CD4-positive, alpha-beta T cell treated with Interleukin-1 beta for 1 hour (primary cell): ENCODE measurements at places on chromosomes 2 and 18.

- no peak for DNase-seq
Observed at GRCh38 chr18:63168287-63168686, 151.3 kb downstream of the BCL2 start.

DNA sequence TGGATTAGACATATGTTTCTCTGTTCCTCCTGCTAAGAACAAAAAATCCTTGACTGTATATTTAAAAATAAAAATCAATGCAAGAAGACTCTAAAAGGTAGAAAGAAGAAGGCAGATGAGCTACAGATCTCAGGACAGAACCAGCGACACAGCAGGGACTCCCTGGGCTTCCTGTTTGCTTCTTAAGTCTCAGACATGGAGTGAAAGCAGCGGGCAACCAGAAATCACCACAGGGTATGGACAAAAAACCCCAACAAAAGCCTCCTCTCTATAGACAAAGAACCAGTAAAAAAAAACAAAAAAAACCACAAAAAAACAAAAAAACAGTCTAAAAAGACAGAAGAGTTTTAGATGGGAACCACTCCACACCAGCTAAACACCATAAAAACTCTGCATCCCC lies 971.0 kb upstream of the GYPC start:
- no peak for DNase-seq

GRCh38 chr2:241902357-241902991 lies 32.9 kb downstream of the RTP5 start:
- DNase-seq: no peak

DNA sequence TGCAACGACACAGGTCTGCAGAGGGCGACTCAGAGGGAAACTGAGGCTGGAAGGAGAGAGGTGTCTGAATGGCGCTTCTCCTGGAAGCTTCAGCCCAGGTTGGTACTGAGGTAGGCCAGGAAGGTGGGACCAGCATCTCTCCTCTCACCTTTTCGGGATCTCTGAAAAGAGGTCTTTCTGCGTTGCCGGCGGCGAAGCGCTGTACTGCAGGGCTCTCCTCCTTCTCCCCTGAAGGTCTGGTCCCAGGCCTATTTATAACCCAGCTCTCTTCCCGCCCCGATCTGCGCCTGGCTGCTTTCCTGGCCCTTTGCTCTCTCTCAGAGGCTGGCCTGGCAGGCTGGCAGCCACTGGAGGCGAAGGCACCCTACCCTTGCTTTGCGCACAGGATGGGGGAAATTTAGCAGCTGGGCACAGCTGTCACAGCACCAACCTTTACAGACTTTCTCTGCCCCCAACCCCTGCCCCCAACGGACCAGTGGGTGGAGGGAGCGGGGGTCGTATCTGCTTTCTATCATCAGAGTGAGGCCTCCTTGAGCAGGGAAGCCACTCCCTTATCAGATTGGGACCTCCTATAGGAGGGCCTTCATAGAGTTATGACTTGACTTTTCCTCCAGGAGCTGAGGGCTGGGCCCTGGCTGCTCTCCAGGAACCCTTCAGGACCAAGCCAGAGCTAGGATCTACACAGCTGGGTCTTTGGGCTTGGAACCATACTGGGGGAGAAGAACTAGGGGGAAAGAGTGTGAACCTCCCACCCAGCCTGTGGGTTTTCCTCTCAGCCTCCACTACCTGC lies 1.1 kb downstream of the DYSF start:
- no peak for DNase-seq

- DNase-seq: no peak
Observed at GRCh38 chr2:45806563-45807358, 155.3 kb downstream of the PRKCE start.
